ENCODE measurements at places on chromosomes 12 and 14.

- DNase-seq = no peak
Observed at GRCh38 chr14:97485201-97485600, 688.0 kb downstream of the VRK1 start.

DNA sequence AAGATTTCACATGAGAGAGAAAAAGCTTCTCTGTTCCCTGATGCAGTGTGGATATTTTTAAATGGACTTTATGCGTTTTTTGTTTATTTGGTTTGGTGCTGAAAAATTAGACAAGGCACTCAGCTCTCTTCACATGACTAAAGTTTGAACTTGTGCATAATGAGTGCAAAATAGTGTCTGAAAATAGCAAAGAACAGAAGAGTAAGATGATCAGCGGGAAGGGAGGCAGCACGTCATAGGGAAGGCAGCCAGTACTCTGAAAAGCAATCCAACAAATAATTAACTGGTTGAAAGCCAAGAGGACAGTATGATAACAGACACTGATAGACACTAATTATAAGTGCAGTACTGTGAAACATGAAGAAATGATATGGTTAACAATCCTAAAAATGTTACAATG lies 46.6 kb upstream of the CDKN3 start:
- DNase-seq = no peak

GRCh38 chr12:15088105-15088504 lies 115.3 kb downstream of the PDE6H start:
- no peak for DNase-seq

DNA sequence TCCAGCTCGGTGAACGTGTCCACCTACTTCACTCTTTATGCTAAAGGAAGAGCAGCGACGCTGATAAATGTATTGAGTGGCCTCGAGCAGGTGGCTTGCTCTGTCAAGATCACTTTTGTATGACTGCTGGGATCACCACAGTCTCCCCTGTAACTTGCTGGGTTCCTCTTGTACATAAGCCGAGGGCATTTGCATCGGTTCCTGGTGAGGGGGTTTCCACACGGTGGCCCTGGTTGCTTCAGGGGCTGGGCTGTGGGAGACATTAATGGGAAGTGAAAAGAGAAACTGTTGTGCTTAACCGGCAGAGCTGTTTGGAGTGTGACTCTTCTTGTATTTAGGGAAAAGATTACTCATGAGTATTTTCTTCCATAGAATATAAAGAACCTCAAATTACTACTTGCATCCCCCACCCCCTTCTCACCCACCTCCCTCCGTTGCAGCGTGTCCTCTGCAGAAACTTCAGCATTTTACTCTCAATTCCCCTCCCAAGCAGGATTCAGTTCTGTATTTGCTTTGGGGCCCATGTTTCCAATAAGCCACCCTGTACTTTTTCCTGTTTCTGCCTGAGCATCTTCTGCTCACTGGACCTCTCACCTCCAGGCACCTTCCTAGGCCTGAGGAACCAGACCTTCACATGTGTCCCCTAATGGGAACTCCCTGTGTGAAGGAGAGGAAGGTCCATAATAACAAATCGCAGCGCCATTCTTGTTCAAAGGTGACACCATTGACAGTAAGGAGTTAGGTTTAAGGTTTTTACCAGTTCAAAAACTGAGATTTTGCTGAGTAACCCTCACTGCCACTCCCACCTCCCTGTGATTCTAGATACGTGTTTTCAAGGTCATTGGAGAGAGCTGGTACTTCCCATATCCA lies 187.0 kb downstream of the ETV6 start:
- DNase-seq = peak; percentile 62

DNA sequence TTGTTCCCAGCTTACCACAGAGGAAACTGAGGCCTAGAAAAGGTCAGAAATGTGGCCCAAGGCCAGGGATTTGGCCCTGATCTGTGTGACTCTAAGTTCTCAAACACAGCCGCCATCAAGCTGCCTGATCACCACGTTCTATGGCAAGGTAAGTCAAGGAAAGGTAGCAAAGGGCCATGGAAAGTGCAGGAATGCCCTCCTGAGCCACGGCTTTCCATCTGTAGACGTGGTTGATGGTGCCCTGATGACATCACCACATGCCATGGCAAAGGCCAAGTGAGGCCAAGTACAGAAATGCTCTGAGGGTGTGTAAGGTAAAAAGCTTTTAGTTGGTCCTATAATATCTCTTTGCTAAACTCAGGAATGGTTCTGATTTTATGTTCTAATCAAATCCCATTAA lies 99.3 kb downstream of the DNAH10 start:
- DNase-seq = no peak

- DNase-seq = no peak
Observed at GRCh38 chr12:65665817-65666216, 158.5 kb upstream of the HMGA2 start.

DNA sequence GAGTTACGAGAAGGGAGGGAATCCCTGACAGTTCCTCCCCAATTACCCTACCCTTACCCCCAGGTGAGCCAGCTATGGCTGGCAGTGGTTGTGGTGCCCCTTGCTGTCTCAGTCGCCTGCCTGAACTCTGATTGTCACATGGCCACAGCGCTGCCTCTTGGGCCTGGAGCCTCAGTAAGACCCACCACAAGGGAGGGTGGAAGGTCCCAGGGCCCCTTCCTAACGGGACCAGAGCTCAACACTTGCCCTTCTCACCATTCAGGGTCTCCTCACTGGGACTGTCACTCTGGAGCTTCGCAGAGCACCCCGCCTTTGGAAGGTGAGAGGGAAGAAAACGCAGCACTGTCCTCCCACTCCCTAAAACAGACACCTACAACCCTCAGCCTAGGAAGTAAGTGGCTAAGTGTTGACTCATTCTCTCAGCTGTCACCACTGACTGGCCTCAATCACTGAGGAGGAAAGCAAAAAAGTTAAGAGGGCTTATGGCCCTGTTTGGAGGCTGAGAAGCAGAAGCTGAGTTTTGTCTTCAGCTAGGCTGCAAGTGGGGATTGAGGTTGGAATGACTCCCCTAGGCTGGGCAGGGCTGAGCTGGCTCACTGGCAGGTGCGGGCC lies 1.0 kb downstream of the TMEM253 start:
- DNase-seq = no peak

DNA sequence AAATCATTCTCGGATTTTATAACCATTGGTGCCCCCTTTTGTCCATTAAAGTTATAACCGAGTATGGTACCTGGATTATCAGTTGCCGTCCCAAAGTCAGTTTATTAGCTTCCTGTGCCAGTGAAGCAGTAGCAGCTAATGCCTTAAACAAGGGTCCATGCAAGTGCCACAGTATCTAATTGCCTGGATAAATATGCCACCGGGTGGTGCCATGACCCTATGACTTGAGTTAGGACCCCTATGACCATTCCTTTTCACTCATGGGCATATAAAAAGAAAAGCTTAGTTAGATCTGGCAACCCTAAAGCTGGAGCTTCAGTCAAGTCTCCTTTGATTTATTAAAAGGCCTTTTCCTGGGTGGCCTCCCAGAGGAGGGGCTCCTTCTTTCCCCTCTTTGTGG lies 1314.6 kb downstream of the TMEM121 start:
- no peak for DNase-seq

- no peak for DNase-seq
Observed at GRCh38 chr14:90281261-90281660, 24.9 kb downstream of the PSMC1 start.

DNA sequence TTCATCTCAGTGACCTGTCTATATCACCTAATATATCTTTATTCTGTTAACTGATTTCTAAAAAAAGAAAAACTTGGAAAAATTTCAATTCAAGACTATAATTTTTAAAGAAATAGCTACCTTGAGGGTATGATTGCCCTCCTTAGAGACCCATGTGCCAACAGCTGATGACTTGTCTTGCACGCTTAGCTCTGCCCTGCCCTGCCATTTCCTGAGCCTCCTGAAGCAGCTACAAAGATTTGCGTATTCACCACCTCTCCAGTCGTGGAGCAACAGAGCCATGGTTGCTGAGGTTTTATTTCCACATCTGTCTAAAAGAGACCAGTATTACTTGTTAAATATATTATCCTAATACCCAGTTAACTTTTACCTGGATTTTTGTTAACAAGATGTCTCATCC lies 91.7 kb upstream of the ATF1 start:
- no peak for DNase-seq

DNA sequence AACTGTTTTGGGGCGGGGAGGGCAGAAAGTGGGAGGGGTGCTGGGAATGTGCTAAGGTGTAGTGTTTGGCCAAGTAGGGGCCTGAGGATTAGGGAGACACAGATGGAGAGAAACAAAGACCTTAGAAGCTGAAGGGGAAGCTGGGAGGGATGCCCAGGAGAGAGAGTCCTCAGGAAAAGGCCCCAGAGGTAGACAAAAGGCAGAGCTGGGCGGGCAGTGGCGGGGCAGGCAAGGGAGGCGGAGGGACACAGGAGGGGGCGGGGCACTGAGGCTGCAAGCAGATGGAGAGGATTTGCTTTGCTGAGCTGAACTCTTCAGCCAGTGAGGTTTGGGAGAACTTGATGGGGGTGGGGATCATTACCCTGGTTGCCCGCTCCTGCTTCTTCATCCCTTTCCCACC lies 2.8 kb downstream of the PTMS start:
- no peak for DNase-seq

DNA sequence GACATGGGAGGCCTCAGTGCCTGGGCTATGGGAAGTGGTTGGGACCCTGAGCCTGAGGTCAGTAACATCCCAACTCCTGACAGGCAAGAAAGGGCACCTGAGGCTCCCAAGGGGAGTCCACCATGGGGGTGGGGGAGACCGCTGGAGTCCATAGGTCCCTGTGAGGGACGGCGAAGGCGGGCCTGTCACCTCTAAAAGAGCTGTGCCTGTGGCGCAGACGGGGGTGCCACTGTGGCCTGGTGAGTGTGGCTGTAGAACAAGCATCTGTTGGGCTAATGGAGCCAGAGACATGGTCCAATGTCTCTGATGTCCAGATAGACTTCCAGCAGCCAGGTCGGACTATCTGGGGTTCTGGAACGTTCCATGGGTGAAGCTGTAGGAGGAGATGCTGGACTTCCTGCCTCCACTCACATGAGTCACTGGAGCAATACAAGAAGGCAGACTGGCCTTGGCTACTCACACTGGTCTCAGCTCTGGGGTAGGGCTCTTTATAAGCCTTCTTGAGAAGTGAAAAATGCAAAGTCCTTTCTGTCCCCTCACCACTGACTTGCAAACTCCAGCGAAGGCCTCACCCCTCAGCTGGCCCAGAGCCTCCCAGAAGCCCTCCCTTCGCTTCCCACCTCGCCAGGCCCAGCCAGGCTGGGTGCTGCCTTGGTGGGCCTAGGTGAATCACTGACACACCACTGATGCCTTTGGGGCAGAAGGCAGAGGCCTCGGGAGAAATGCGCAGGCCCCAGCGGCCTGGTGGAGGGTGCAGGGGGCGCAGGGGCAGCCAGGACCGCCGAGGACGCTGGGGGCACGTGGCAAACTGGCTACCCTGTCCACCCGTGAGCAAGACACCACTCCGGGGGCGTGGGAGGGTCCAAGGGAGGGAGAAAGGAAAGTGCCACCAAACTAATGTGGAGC lies 1.1 kb upstream of the TRAF3 start:
- no peak for DNase-seq

GRCh38 chr14:83870546-83871270 lies 1659.2 kb upstream of the FLRT2 start:
- DNase-seq = no peak

DNA sequence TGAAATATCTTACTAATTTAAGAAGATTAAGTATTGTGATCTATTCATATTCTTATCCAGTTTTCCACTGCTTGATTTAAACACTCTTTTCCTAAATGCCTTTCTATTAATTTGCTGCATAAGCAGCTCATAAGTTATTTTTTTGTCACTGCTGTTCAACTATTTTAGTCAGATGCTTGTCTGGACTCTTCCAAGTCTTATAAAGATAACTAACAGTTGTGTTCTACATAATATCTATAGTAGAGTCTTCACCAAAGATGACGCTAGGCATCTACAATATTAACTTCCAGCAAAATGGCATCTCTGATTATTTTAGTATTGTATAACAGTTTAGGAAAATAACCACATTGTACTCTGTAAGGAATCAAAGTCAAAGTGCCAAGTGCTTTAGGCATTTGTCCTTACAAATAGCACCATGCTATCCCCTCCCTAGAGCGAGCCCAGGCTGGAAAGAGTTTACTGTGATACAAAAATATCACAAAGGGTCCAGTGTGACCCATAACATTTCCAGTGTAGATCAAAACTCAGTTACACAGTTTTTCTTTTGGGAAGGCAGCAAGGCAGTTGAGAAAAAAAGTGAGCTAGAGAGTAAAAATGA lies 98.2 kb downstream of the DENND5B start:
- DNase-seq = no peak

DNA sequence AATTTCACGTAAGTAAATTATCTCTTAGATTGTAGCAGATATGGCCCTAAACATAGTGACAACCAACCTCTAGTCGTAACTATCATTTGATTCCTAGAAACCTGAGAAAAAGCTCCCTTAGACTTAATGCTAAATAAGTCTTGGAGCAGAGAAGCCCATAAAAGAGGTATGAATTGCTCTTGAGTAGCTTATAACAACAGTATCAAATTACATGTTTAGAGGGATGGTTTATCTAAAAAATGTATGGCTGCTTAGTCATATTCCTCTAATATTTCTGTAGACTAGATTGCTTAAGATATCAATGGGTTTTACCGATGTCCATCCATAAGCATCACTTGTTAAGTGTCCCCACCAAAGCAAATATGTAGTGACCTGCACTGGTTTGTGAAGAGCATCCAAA lies 259.7 kb downstream of the NELL2 start:
- DNase-seq = no peak
